ENCODE measurements at places on chromosomes 16 and 17.
A peak's percentile ranks its signal among the peaks of the same experiment; 100 is the strongest.

GRCh38 chr17:63853260-63853659 is 10.8 kb upstream of the SMARCD2 start:
- no peak for DNase-seq

- no peak for DNase-seq
These were observed 2.5 kb downstream of the OR3A1 start for GRCh38 chr17:3295632-3296031.

- no peak for DNase-seq
These were observed 69.0 kb downstream of the CDK5R1 start for GRCh38 chr17:32555611-32556310.

- peak; percentile 34 for DNase-seq
These were observed 9.1 kb upstream of the METTL9 start for GRCh38 chr16:21590287-21590686.

DNA sequence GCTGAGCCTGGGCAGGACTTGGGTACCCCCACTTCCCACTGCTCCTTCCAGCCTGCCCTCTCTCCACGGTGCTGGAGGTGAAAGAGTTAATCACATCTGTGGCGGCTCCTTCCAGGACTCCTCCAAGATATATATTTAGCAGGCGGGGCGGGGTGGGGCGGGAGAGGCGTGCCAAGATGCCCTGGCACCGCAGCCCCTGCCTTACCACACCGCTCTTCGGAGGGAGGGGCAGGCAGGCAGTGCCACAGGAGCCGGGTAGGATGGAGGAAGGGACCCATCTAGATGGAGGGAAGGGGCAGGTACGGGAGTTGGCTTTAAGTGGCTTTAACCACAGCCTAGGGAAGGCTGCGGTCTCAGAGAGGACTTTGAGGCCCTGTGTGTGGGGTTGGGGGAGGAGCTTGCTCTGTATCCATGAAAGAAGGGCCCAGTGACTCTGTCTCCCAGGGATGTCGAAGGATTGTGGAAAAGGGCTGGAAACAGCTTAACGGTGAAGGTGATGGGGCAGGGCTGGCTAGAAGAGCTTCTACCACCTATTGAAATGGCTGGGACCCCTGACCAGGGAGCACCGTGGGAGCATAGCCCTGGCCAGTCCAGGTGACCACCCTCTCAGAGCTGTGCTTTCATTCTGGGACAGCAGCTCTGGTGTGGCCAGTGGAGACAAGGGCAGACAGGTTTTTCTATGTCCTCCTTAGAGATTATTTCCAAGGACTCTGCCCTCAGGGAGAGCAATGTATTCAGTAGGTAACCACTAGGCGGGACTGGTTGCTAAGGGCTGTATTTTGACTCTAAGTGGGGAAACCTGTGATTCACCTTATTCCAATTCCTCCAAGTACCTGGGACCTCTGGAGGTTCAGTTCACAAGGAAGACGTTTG is 13.0 kb downstream of the GPR142 start:
- DNase-seq, result no peak

Measured in fibroblast of gingiva (primary cell).